Stimulated activated CD8-positive, alpha-beta memory T cell treated with anti-CD3 and anti-CD28 coated beads, Interleukin-4, amount 100 ng/mL, for 4 hours (primary cell): ENCODE measurements at places on chromosomes 16 and 17.

- no peak for DNase-seq
Observed at GRCh38 chr16:1772362-1772907, at the start of gene EME2. Gene EME2, plus strand, starts transcription at chr16:1772810. Its CDS starts 418 bp downstream, at chr16:1773228.

- DNase-seq, result no peak
Observed at GRCh38 chr17:75457047-75457654, 716 bp downstream of the TMEM94 start.

DNA sequence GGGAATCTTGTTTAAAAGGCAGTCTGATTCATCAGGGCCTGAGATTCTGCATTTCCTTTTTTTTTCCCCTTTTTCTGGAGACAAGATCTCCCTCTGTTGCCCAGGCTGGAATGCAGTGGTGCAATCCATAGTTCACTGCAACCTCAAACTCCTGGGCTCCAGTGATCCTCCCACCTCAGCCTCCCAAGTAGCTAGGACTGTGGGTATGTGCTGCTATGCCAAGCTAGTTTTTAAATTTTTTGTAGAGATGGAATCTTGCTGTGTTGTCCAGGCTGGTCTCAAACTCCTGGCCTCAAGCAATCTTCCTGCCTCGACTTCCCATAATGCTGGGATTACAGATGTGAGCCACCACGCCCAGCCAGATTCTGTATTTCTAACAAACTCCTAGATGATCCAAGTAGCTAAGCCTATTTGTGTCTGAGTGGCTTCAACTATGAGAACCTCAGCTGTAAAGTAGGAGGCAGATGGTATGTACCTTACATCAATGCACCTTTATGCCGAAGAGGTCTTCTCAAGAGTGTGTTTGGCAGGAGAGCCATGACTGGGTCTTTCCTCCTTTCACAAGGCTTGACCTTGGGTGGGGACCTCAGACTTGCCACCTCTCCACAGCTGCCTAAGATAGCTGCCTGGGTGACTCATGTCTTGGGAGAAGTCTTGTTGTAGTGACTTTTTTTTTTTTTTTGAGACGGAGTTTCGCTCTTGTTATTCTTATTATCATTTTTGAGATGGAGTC is 10.9 kb downstream of the LDAF1 start:
- DNase-seq, result no peak

- no peak for DNase-seq
Observed at GRCh38 chr17:44230140-44230539, 10.7 kb upstream of the UBTF start.

DNA sequence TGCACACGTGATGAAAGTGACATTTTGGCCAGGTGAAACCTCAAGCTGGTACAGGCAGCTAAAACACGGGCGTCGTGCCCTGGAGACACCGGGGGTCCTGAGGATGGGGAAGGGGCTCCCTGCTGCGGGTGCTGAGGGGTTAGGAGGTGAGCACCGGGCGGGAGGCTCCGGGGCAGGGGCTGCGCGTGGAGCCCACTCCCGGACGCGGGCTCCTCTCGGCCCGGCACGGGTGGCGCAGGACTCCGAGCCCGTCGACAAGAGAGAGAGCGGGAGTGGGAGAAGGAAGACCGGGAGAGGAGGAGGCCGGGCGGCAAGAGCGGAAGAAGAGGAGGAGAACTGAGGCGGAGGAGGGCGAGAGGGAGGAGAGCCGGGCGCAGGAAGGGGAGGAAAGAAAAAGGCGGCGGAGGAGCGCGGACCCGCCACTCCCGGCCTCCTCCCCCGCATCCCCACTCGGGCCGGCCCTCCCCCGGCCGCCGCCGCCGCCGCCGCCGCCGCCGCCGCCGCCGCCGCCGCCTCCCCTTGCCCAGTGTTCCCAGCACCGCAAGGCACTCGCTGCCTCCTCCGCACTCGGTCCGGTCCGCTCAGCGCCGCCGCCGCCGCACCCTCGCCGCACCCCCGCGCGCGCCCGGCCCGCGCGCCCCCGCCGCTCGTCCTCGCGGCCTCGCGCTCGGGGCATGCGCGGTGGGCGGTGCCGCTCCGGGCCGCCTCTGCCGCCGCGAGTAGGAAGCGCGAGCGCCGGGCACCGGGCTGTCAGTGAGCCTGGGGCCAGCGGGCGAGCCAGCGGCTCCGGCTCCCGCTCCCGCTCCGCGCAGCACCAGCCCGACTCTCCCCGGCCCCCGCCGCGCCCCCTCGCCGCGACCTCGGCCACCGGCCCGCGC is at the start of gene PRKCA:
TSS of gene PRKCA (plus strand) at position 750 of the 878 bp plus-strand sequence.
- no peak for DNase-seq

GRCh38 chr17:63645775-63646487 is 23.7 kb downstream of the MAP3K3 start:
- DNase-seq, result no peak

DNA sequence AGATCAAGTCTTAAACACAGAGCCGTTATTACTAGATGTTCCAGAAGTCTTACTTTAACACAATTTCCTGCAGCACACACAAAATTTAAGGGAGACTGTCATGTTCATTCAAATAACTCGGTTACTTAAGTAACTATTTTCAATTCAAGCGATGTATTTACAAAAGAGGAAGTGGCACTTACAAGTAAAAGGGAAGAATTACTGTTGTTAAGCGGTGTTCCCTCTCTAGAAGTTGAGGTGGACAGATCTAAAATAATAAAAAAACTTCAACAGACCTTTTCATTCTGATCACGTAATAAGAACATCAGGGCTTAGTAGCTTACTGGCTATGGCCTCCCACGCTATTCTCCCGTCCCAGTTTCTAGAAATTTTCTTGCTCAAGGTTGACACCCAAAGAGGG is 26.2 kb upstream of the TXNDC11 start:
- no peak for DNase-seq

DNA sequence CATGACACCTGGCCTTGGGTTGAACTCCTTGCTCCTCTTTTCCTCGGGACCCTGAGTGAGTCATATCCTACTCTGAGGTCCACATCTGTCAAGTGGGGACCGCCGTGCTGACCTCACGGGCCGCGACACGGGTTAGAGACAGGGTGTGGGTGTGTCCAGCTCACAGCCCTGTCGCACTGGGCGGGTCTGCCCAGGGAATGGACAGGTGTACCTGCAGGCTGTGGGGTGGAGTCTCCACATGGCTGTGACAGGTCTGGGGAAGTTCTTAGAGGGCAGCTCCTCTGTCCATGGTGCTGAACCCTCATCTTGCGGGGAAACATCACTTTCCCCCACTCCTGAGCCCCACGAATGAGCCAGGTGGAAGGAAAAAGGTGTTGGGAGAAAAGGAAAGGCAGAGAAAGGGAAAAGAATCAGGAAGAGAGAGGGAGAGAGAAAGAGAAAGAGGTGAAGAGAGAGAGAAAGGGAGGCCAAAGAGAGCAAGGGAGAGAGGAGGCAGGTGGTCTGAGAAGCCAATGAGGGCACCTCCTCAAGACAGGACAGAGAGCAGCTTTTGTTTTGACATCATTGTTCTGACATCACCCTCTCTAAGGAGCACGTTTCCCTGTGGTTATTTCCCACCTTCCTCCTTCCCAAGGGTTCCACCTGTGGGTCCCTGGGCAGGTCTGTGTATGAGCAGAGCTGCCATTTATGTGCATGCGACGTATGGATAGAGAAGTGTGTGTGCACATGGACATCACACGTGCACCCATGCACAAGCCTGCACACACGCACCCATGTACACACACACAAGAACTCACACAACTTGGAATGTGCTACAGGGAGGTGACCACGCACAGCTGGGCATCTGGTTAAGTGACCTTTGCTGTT is 32.6 kb upstream of the CBFA2T3 start:
- DNase-seq, result no peak

GRCh38 chr16:72043058-72043457 is 11.2 kb upstream of the HP start:
- no peak for DNase-seq

DNA sequence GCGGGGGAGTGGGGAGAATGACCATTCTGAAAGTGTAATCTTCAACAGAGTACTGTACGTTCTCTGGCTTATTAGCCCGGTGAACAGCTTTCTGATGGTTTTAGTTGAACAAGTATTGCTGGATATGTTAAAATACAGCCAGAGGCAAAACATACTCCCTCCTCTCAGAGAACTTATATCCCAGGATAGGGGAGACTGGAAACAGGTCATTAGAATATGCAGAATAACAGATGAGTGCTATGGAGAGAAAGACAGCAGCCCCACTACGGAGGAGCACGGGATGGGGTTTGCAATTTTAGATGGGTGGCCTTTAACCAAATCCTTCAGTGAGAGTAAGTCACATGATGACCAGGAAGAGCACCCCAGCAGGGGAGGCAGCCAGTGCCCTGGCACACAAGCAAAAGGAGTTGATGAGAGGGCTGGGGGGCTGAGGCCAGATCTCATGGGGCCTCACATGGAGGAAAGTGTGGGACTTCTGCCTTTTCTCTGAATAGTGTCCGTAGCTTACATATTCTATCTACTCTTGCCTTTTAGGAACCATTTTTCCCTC is 43.1 kb upstream of the SEC14L1 start:
- DNase-seq, result no peak
